ENCODE measurements at places on chromosomes 1 and 21. TPM values are rescaled to one million over a fixed set of nuclear protein-coding genes. Genes with fewer than 3 reads are reported as not detected.

Gene LIN28A
- 26.2 TPM for total RNA-seq

Gene ASH1L
- 43.7 TPM for total RNA-seq

Gene RAB7B
- total RNA-seq = 0.82 TPM

Gene CHD5
- total RNA-seq = 3.0 TPM

Gene IVL
- total RNA-seq = 19.3 TPM

Gene GJA8
- total RNA-seq = not detected

Gene NDUFS5
- 212 TPM for total RNA-seq

Gene EDARADD
- 14.8 TPM for total RNA-seq

Gene KCNE2
- total RNA-seq = 1.8 TPM

Gene LMX1A
- 13.5 TPM for total RNA-seq

Gene PLA2G5
- not detected for total RNA-seq

Gene RAB42
- total RNA-seq = 2.7 TPM
